Endothelial cell (in vitro differentiated cells): ENCODE measurements at places on chromosomes 3 and 15. TPM values are rescaled to one million over a fixed set of nuclear protein-coding genes. Genes with fewer than 3 reads are reported as not detected.

The DNAJA4 gene
- total RNA-seq = 2.1 TPM

GRCh38 chr15:44208956-44209355, 13.9 kb upstream of the FRMD5 start:
- H3K4me3 ChIP-seq = no peak overlapping the region
- H3K27ac ChIP-seq = no peak overlapping the region
- H3K36me3 ChIP-seq = no peaks in the 10 kb centered on the region
- DNase-seq = no peak
- H3K27me3 ChIP-seq = peaks cover 1% of the 10 kb centered on the region
- no peaks in the 10 kb centered on the region for H3K4me1 ChIP-seq

DNA sequence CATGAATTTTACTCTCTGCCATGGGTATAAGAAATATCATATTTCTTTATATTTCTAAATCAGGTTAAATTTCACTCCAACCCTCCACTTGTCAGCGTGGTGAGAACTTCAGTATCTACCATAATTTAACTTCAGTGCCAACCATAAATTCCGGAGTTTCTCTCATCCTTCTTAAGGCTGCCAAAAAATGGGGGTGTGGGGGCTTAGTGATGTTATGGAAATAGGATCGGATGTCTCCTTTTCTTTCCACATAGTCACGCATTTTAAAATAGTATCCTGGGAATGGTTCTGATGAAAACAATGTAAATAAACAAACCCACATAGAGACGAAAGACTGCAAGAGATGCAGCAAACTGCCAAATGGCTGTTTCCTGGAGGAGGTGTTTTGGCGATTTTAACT, 12.9 kb upstream of the FAM3D start:
- no peak overlapping the region for H3K27ac ChIP-seq
- H3K4me3 ChIP-seq = no peak overlapping the region
- H3K27me3 ChIP-seq = peaks cover 5% of the 10 kb centered on the region

DNA sequence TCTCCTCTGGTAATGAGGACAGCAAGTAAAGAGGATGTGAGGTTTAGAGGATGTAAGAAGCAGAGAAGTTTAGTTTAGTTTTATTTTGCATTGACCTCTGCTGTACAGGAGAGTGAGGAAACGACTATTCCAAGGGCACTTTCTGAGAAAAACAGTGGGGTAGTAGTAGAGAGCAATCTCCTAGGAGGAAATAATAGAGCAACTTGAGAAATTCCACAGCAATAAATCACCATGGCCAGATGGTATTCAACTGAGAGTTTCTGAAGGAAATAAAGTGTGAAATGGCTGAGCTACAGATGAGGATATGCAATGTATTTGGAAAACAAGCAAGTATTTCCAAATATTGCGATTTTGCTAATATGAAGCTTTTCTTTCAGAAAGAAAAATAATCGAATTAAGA, 118.9 kb downstream of the DPH6 start:
- H3K4me3 ChIP-seq = no peak overlapping the region
- no peaks in the 10 kb centered on the region for H3K27me3 ChIP-seq
- peaks cover 4% of the 10 kb centered on the region for H3K4me1 ChIP-seq
- no peaks in the 10 kb centered on the region for H3K36me3 ChIP-seq

The BOC gene
- total RNA-seq = 3.8 TPM

- peaks cover 10% of the 10 kb centered on the region for H3K27me3 ChIP-seq
- no peak overlapping the region for H3K27ac ChIP-seq
- H3K4me1 ChIP-seq = peaks cover 40% of the 10 kb centered on the region
- no peak for DNase-seq
Measured at GRCh38 chr3:127711021-127711695, 38.4 kb downstream of the ABTB1 start.

DNA sequence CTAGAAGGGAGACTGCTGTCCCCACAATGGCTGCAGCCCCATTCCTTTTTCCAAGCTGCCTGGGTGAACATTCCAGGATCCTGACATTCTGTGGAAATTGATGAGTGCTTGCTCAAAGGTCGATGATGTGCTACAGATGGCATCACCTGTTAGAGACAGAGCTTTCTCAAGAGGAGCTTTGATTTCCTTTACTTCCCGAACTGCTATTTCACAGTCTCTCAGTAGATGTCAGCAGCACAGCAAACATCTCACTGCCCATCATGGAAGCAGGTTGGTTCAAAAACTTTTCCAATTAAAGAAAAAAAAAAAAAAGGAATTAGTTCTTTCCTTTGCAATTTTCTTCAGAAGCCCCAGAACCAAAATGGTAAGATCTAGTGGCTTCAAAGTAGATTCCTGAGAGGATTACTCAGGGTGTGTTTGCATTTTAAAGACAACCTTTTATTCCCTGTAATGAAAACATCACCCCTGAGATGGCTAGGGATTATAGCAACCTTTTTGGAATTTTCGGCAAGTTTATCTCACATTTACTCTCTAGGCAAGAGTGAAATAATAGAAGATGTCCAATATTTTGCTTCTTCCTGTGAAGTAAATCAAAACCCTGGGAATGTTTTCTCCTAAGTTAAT, 44.8 kb downstream of the POLR2M start:
- no peaks in the 10 kb centered on the region for H3K36me3 ChIP-seq
- no peak overlapping the region for H3K27ac ChIP-seq
- no peak overlapping the region for H3K4me3 ChIP-seq

DNA sequence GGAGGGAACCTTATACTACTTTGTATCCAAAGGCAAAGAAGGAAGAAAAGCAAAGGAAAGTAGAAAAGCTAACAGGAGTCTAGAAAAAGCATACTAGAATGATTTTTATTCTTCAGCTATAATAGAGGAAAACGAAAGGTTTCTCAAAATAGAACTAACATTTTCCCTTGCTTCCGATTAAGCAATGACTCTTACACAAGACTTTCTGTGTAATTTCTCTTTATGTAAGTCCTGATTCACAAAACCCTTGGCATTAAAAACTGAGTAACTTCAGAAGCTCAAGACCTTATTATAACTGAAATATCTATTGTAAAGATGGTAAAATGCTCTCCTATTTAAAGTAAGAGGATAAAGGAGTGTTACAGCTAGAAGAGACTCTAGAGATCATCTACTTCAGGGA, 97.4 kb downstream of the DTWD1 start:
- H3K4me3 ChIP-seq = no peak overlapping the region
- no peak overlapping the region for H3K27ac ChIP-seq
- H3K36me3 ChIP-seq = no peaks in the 10 kb centered on the region

The CFAP20DC gene
- 4.2 TPM for total RNA-seq

GRCh38 chr15:47432826-47433225, 284.5 kb upstream of the SEMA6D start:
- no peak overlapping the region for H3K27ac ChIP-seq
- H3K4me3 ChIP-seq = no peak overlapping the region
- H3K27me3 ChIP-seq = no peaks in the 10 kb centered on the region
- DNase-seq = no peak

GRCh38 chr3:99970198-99970597, 144.1 kb downstream of the FILIP1L start:
- no peaks in the 10 kb centered on the region for H3K27me3 ChIP-seq
- no peak overlapping the region for H3K4me3 ChIP-seq
- no peak for DNase-seq
- no peaks in the 10 kb centered on the region for H3K4me1 ChIP-seq
- no peak overlapping the region for H3K27ac ChIP-seq

The PIF1 gene
- total RNA-seq = 4.8 TPM

The MST1R gene
- 0.67 TPM for total RNA-seq

The PTH1R gene
- 6.2 TPM for total RNA-seq

GRCh38 chr3:50154840-50155490, at the start of gene SEMA3F:
SEMA3F (plus strand) TSS chr3:50155324; CDS start chr3:50159623, 4,299 bp downstream.
- H3K27ac ChIP-seq = peak within 1 kb of the TSS; percentile 25
- peak within 1 kb of the TSS; percentile 92 for H3K4me3 ChIP-seq
- peaks cover 26% of the 10 kb centered on the region for H3K27me3 ChIP-seq
- peak; percentile 68 for DNase-seq
- peaks cover 3% of the 10 kb centered on the region for H3K36me3 ChIP-seq

The CPLX3 gene
- not detected for total RNA-seq

DNA sequence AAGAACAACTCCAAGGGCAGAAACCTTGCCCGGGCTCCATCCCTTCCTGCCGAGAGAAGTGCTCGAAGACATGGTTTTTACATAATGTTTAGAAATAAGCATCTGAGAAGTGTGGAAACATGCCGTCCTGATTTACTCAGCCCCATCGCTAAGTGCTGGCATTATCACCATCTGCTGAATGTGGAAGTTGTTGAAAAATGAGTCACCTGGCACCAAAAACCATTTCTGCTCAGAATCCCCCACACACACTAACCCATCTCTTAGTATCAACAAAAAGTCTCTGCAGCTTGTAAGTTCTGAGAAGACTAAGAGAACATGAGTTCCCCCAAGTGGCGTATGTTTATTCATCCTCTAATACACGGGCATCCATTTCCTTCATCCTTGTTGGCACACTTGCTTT, 51.0 kb upstream of the ARL8B start:
- H3K27ac ChIP-seq = no peak overlapping the region
- H3K27me3 ChIP-seq = peaks cover 2% of the 10 kb centered on the region
- no peak overlapping the region for H3K4me3 ChIP-seq
- DNase-seq = no peak

The TMEM207 gene
- not detected for total RNA-seq

GRCh38 chr3:187954873-187955586, 198.9 kb upstream of the LPP start:
- no peak for DNase-seq
- peaks cover 9% of the 10 kb centered on the region for H3K4me1 ChIP-seq
- H3K27ac ChIP-seq = no peak overlapping the region
- peaks cover 2% of the 10 kb centered on the region for H3K27me3 ChIP-seq

The PROS1 gene
- total RNA-seq = 19.8 TPM

- no peak for DNase-seq
- H3K36me3 ChIP-seq = no peaks in the 10 kb centered on the region
- peaks cover 3% of the 10 kb centered on the region for H3K27me3 ChIP-seq
- H3K4me3 ChIP-seq = no peak overlapping the region
- peaks cover 6% of the 10 kb centered on the region for H3K4me1 ChIP-seq
- no peak overlapping the region for H3K27ac ChIP-seq
Measured at GRCh38 chr15:35722501-35722900, 176.5 kb upstream of the DPH6 start.

DNA sequence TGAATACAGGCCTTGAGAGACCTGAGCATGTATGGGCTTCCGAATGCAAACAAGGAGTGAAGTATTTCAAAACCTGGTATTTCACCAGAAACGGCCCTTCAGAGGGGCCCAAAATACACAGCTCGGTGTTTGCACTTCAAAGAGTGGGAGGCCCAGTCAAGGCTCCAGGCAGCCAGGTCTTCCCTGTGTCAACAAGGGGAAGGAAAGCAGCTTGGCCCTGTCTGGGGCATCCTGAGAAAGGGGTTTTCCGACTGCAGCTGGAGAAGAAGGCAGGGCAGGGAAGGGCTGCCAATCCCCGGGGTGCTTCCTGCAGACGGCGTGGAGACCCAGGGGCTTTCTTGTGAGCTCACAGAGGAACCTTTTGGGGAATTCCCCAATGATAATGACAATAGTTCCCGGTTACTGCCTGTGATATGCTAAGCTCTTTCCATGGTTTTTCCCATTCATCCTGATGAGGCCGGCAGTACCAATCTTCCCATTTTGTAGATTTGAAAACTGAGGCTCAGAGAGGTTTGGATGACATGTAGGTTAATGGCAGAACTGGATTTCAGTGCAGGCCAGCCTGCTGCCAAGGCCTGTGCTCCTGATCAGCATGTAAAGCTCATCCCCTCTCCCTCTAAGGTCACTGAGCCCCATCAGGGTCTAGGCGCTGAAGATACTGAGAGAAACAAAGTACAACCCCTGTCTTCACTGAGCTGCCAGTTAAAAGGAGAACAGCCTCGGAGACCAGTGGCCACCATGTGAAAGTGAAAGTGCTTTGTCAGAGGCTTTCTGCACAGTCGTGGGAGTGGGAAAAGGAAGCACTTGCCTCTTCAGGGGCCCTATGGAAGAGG, 43.0 kb upstream of the TLE3 start:
- no peak overlapping the region for H3K27ac ChIP-seq
- peaks cover 35% of the 10 kb centered on the region for H3K4me1 ChIP-seq
- peak; percentile 16 for DNase-seq
- no peak overlapping the region for H3K4me3 ChIP-seq
- H3K27me3 ChIP-seq = peaks cover 9% of the 10 kb centered on the region

The CYP8B1 gene
- total RNA-seq = not detected

GRCh38 chr3:76470285-76470684, 569.6 kb upstream of the ROBO2 start:
- H3K4me3 ChIP-seq = no peak overlapping the region
- H3K4me1 ChIP-seq = no peaks in the 10 kb centered on the region
- no peaks in the 10 kb centered on the region for H3K36me3 ChIP-seq
- DNase-seq = no peak

GRCh38 chr3:146637871-146638270, 32.7 kb upstream of the PLSCR5 start:
- H3K36me3 ChIP-seq = no peaks in the 10 kb centered on the region
- no peaks in the 10 kb centered on the region for H3K4me1 ChIP-seq
- DNase-seq = no peak
- H3K27me3 ChIP-seq = peaks cover 2% of the 10 kb centered on the region
- H3K27ac ChIP-seq = no peak overlapping the region

DNA sequence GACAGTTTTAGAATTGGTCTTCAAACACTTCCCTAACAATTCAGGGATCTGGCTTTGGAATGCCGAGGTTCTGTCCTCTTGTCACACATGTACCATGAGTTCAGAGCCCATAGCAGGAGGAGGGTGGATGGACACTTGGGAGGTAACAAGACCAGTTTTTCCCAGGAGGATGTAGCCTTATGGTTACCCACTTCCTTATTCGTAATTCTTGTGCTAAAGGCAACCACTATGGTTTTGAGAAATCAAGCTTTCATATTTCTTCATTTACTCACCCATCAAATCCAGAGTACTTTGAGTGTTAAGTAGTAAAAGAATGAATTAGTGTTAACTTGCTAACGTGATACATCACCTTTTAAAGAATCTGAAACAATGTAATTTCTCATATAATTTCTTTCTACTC, 479.6 kb upstream of the ALCAM start:
- H3K27me3 ChIP-seq = no peaks in the 10 kb centered on the region
- no peak overlapping the region for H3K4me3 ChIP-seq
- no peaks in the 10 kb centered on the region for H3K4me1 ChIP-seq
- no peaks in the 10 kb centered on the region for H3K36me3 ChIP-seq
- no peak overlapping the region for H3K27ac ChIP-seq
- no peak for DNase-seq

The GRK7 gene
- 0.10 TPM for total RNA-seq

GRCh38 chr3:94114666-94115065, 51.8 kb downstream of the NSUN3 start:
- no peak for DNase-seq
- H3K4me1 ChIP-seq = no peaks in the 10 kb centered on the region
- peaks cover 9% of the 10 kb centered on the region for H3K36me3 ChIP-seq
- H3K27me3 ChIP-seq = peaks cover 1% of the 10 kb centered on the region
- H3K27ac ChIP-seq = no peak overlapping the region
- no peak overlapping the region for H3K4me3 ChIP-seq
